ENCODE measurements at places on chromosomes 7 and 10. TPM values are rescaled to one million over a fixed set of nuclear protein-coding genes. Genes with fewer than 3 reads are reported as not detected.

SYT15 gene
- 3.0 TPM for total RNA-seq

APBB1IP gene
- total RNA-seq = not detected

GRCh38 chr10:25875556-25876165 lies 58.4 kb upstream of the MYO3A start:
- H3K4me3 ChIP-seq = no peak overlapping the region
- H3K27me3 ChIP-seq = peaks cover 4% of the 10 kb centered on the region
- no peaks in the 10 kb centered on the region for H3K4me1 ChIP-seq
- peaks cover 3% of the 10 kb centered on the region for H3K36me3 ChIP-seq

- H3K4me3 ChIP-seq = no peak overlapping the region
- DNase-seq = no peak
- H3K27me3 ChIP-seq = peaks cover 84% of the 10 kb centered on the region
- H3K36me3 ChIP-seq = no peaks in the 10 kb centered on the region
- H3K4me1 ChIP-seq = peaks cover 3% of the 10 kb centered on the region
- no peak overlapping the region for H3K27ac ChIP-seq
These were observed 1.3 kb downstream of the IKZF1 start for GRCh38 chr7:50305583-50306493.

DNA sequence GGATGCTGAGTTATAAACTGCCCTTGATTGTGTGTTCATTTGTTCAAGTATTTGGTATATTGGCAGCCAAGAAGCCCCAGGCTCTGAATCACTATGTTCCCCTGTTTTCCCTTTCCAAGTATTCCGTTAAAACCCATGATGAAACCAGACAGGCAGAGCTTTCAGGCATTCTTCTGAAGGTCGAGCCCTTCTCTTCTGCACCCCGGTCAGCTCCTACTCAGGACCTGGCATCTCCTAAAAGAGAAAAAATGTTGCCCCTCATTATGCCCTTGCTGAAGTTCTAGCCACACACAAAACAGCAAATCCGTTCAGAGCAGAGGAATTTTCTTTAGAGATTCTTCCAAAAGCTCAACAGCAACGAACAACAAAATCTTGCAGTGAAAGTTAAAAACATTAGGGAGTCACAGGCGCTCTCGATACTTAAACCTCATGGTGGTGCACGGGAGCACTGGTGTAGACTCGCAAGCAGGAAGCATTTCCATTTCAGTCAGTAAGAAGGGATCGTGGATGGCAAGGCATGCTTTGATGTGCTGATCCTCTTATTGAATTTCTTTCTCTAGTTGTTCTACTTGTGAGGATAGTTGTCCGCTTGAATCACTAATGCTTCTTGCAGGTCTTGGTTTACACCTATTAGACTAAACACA lies 264.9 kb downstream of the SKIDA1 start:
- H3K4me1 ChIP-seq = peaks cover 7% of the 10 kb centered on the region
- H3K4me3 ChIP-seq = no peak overlapping the region
- no peak overlapping the region for H3K27ac ChIP-seq
